ENCODE measurements at places on chromosomes 2 and 18.

DNA sequence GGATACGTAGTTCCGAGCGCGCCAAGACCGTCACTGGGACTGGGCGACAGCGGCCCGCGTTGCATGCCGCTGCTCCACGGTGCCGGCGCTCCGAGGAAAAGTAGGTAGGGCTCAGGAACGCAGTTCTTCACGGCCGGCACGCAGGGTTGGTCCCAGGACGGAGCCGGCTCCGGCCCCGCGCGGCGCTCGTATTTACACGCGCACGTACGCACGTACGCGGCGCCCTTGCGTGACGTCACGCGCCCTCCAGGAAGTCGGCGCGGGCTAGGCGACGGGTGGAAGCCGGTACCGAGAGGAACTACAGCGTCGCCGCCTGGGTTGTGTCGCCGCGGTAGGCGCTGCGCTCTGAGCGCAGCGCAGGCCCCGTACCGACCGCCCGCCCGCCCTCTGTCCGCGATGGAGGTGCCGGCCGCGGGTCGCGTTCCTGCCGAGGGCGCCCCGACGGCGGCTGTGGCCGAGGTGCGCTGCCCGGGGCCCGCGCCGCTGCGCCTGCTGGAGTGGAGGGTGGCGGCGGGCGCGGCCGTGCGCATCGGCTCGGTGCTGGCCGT is at the start of gene CTDP1:
Gene CTDP1, plus strand, starts transcription at position 252 of the 548 bp plus-strand sequence. Its CDS starts 145 bp downstream, at position 397.
- DNase-seq: peak; percentile 81

DNA sequence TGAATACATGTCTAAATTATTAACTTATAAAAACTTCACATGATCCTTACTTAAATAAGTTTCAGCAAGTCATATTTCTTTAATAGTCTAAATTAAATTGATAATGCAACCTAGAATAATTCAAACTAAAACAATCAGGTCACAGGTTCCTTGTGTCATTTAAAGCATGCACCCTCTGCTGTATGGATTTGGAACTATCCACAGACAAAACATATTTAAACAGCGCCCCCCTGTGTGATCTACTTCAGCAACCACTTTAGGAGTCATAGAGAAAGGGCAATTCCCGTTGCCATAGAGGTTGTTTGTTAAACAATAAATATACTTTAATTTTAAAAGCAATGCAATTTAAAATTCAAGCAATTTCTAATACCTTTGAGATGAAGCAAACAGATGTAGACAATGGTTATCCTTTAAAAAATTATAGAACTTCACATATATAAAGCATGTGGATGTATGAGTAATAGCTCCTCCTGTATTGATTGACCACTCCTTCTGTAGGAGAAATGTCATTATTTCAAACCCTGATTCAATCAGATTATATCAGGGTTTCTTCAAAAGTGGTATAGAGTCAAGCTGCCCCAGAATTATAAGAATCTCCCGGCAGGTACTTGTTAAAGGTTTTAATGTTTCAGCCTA is 21.2 kb downstream of the GRB14 start:
- DNase-seq: peak; percentile 22

DNA sequence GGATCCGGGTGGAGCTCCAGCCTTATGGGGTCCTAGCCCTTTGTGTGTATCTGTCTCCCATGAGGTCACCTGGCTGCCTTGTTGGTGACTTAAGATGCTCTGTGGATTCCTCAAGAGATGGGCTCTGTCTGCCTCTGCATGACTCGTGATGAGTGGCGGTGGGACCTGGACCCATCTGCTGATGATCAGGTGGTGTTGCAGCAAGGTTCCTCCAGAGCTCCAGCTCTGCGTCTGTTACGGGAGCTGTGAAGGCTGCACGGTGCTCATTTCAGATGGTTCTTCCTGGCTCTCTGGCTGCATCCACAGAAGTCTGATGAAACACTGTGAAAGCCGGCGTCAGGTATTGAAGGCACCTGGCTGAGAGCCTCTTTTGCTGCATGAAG is 2.4 kb downstream of the AGAP1 start:
- DNase-seq: no peak

GRCh38 chr2:163353551-163353950 is 382.3 kb downstream of the FIGN start:
- no peak for DNase-seq

DNA sequence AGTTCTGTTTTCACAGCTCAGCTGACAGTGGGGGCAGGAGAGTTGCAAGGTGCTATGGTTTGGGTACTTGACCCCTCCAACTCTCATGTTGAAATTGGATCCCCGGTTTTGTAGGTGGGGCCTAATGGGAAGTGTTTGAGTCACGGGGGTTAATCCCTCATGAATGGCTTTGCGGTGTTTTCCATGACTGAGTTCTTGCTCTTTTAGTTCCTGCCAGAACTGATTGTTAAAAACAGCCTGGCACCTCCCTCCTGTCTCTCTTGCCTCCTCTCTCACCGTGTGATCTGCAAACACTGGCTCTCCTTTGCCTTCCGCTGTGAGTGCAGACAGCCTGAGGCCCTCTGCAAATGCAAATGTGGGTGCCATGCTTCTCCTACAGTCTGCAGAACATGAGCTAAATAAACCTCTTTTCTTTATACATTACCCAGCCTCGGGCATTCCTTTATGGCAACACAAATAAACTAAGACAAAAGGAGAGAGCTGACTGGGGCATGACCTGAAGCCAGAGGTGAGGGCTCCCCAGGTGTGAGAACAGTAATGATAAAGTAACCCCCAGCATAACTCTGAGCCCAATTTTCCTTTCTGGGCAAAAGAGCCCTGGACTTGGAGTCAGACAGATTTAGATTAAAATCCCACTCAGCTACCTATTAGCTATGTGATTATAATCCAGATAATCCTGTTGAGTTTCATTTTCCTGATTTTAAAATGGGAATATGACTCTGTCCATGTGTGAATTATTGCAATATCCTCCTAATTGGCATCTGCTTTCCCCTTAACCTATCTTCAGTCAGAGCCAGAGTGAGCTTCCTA is 64.9 kb upstream of the CAPN13 start:
- no peak for DNase-seq

- DNase-seq: no peak
Observed at GRCh38 chr18:74654638-74655037, 57.0 kb downstream of the ZNF407 start.
